MG63 (cell line): ENCODE measurements at places on chromosomes 2 and 18. TPM values are rescaled to one million over a fixed set of nuclear protein-coding genes. Genes with fewer than 3 reads are reported as not detected.

- DNase-seq = peak; percentile 96
Observed at GRCh38 chr2:20421988-20422370, 24.9 kb upstream of the RHOB start.

The RSAD2 gene
- 1.2 and 6.9 TPM in 2 replicates for total RNA-seq

DNA sequence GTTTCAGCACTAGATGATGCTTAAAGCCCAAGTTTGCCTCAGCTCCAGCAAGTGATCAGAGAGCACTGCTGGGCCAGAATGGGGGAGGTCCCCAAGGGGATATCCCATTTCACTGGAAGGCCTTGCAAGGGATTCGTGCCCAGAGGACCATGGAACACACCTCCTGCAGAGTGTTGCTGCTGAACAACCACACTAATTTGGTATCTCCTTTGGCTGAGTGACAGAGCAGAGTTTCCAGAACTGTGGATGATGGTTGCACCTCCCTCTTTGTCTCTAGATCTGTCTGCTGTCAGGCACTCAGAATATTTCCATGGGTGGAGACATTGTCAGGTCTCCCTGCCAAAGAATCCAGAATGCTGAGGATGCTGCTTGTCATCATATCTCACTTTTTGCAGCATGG lies 484.8 kb upstream of the NETO1 start:
- DNase-seq = no peak

DNA sequence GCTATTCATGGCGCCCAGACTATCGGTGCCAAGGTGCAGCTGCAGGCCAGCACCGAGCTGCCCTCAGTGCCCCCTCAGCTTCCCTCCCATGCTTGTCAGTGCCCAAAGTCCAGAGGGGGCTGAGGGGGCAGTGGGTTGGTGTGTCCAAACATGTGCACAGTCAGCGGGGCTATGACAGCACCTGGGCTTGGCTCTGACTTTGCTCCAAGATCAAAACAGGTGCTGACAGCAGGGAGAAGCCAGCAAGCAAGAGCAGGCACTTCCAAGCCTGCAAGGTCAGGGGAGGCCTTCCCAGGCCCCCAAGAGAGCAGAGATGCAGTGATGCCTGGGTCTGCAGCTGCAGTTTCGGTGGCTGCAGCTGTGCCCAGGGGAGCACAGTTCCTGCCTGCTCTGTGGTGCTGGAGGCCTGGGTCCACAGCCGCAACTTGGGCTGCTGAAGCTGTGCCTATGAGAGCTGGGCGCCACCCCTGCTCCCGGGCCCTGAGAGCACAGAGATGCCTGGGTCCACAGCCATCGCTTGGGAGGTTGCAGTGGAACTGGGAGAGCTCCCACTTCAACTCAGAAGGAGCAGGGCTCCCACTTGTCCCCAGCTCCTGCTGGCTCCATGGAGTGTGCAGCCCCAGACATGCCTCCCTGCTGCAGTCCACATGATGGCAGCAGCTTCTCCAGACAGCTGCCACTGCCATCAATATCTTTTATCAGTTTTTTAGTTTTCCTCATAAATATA lies 775.3 kb upstream of the POU3F3 start:
- no peak for DNase-seq

DNA sequence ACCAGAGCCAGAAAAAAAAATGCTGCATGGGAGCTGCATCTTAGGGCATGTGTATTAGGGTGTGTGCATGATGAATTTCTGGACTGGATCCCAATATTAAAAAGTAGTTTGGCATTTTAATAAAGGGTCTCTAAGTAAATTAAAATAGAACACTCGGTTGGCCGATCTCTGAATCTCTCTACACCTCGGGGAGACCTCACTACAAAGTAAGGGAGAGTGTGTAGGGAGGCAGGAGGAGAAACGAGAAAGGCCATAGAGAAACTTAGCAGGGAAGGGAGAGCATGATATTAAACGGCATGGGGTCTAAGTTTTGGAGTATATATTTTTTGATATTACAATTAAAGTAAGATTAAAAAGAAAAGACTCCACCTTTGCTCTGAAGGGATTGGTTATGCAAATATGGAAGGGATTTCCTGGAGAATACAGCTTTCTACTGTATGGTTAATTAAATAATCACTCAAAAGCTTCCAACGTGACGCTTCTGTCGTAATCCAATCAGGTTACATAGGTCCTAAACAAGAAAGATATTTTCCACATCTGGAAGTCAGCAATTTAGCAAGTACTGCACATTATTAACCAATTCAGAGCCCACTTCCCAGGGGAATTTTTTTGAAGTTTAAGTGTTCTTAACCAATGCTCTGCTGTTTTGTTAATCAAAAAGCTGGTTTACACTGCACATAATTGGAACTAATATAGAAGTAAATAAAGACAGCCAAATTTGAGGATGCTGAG lies 1.0 kb upstream of the ZEB2 start:
- no peak for DNase-seq

DNA sequence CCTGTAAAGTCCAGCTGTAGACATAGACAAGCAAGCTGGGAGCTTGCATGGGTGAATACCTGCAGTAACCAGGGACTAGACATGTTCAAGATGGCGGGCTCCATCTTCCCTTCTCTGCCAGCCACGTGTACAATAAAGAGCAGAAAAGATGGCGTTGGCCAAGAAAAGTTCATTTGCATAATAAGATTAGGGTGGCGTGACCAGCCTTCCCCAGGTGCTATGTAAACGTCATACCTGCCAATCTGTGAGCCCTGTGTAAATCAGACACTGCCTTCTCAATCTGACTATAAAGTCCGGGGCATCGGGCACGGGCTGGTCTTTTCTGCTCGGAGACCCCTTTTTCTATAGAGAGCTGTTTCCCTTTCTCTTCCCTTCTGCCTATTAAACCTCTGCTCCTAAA lies 101.6 kb upstream of the XPO1 start:
- no peak for DNase-seq

- no peak for DNase-seq
Observed at GRCh38 chr2:23976883-23977282, 33.0 kb upstream of the MFSD2B start.

- DNase-seq = no peak
Observed at GRCh38 chr2:3959372-3959771, 256.0 kb downstream of the DCDC2C start.

GRCh38 chr2:107806901-107807300 lies 19.8 kb upstream of the RGPD4 start:
- no peak for DNase-seq

DNA sequence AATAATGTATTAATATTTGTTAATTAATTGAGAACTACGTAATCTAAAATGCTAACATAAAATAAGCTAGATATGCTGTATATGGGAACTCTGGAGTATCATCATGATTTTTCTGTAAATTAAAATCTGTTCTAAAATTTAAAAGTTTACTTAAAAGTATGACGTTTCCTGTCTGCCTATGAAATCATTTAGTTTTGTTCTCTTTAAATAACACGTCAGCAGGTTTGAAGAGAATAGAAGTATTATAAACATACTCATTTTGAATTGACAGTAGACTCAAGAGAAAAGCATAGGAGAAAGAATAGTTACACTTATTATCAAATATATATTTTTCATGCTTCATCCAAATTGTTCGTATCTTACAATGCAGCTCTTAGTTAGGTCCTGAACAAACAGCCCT lies 19.1 kb upstream of the ZNF804A start:
- no peak for DNase-seq

The RGPD3 gene
- total RNA-seq = 0.07 TPM in 2 replicates

DNA sequence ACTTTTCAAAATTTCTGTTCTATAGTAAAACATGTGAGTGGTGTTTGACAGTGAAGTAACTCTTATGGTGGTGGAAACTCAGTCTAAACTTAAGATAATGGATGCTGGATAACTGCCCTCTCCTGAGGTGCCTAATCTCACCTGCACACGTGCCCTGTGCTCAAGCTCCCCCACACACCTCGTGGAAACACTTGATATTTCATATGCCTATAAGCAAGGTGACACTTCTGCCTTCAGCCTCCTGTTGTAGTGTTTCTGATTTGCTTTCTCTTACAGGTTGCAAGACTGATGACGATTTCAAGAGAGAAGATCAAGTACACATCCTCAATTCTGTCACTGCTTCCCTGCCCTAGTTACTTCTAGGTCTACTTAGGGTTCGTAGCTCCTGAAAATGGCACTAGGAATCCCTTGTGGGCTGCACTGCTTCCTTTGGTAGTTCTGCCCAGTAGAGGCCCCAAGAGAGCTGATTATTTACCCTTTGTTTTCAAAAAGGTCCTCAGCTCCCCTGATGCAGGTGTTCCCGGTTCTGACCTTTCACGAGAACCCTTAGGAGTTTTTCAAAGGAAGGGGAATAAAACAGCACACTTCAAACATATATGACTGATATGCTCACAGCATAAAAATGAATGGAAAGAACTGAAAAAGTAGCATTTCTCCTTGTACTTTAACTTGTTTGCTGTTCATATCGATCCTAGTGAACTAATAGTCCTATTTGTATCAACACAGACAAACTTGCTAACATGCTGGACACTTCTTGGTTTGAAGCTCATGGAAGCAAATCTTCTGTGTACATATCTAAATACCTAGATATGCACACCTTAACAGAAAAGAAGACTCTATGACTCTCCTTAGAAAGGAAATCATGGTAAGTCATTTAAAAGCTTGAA lies 6.7 kb downstream of the CAVIN2 start:
- DNase-seq = no peak

The AP1S3 gene
- total RNA-seq = 22.2 and 35.5 TPM in 2 replicates

The SLC40A1 gene
- total RNA-seq = 0.13 TPM in 1 of 2 replicates, not detected in the other

The UGT1A4 gene
- not detected in 2 replicates for total RNA-seq

The TMEFF2 gene
- total RNA-seq = 2.2 and 3.0 TPM in 2 replicates

DNA sequence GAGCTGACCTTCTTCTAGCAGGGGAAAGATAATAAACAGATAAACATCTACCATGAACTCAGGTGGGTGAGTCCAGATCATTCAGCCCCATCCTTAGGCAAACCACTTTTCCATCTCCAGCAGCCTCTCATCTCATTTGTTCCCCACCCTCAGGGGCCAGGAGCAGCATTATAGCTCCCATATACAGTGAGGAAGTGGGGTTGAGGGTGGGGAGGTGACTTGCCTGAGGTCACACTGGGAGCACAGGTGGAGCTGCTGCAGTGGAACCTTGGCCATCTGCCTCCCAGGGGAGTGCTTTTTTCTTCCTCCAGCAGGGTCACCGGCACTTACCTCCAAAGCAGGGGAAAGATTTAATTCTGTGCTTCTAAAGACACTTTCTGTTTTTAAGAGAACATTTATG lies 212.5 kb upstream of the SMAD2 start:
- no peak for DNase-seq

The SCYGR8 gene
- not detected in 2 replicates for total RNA-seq

GRCh38 chr2:10548626-10549025 lies 100.5 kb upstream of the ODC1 start:
- no peak for DNase-seq

- no peak for DNase-seq
Observed at GRCh38 chr18:36501100-36501499, 203.6 kb downstream of the FHOD3 start.

The TUBA3E gene
- not detected in 2 replicates for total RNA-seq

The UNC80 gene
- not detected in 2 replicates for total RNA-seq
